ENCODE measurements at places on chromosomes 5 and 9.

DNA sequence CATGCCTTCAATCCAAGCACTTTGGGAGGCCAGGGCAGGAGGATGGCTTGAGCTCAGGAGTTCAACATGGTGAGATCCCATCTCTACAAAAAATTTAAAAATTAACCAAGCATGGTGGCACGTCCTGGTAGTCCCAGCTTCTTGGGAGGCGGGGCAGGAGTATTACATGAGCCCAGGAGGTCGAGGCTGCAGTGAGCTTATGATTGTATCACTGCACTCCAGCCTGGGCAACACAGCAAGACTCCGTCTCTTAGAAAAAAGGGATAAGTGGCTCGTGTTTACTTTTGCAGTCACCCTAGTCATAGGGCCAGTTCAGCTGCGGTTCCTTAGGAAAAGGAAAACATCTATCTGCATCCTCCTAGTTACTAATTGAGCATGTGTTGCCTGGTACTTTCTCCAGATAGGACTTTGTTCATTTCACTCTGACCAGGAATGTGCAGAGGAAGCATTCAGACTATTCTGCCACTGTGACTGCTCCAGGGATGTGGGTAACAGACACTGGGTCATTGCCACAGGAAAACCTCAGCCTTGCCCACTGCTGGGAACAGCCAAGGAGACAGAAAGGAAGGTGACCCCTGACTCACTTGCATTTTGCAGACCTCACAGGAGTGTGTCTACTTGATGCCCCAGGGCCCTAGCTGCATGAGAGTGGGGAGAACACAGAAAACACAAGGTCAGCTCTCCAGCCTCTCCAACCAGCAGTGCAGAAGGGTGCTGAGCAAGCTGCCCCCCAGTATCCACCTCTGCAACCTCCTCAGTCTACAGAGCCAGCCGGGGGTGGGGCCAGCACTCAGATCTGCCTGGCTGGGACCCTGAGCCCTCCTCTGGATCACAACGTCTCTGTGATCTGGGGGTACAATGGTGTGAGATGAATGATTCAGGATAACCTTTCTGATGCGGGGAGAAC lies 33.9 kb upstream of the ALDH1B1 start:
- no peak for DNase-seq

GRCh38 chr9:137411645-137412380 lies 11.1 kb downstream of the EXD3 start:
- DNase-seq: peak; percentile 63

GRCh38 chr5:81552852-81553566 lies 159.1 kb upstream of the ACOT12 start:
- DNase-seq: no peak

GRCh38 chr9:113215132-113215531 lies 5.9 kb downstream of the FKBP15 start:
- DNase-seq: no peak

GRCh38 chr5:180801596-180802324 lies 846 bp downstream of the MGAT1 start:
- no peak for DNase-seq

DNA sequence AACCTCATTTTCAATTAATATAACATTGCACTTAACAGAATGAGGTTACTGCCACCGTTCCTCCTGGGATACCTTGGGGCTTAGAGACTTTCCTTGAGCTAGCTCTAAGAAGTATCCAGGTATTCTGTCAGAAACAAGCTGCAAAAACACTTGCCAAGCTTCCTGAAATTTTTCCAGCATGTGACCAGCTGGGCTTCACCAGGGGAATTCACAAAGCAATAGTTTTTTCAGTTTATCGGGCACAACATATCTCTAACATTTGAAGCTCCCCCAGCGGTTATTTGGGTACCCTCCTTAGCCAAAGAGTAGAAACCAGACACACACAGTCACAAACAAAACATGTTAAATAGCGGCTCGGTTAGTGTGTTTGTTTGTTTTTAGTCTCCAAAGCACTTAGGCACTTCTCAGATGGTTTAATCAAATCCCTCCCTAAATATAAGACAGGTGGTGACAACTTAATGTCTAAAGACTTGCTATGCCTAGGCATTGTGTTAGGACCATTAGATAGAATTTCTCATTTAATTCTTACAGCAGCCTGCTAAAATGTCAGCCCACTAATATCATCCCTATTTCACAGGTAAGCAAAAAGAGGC lies 278.2 kb downstream of the GLIS3 start:
- DNase-seq: no peak

DNA sequence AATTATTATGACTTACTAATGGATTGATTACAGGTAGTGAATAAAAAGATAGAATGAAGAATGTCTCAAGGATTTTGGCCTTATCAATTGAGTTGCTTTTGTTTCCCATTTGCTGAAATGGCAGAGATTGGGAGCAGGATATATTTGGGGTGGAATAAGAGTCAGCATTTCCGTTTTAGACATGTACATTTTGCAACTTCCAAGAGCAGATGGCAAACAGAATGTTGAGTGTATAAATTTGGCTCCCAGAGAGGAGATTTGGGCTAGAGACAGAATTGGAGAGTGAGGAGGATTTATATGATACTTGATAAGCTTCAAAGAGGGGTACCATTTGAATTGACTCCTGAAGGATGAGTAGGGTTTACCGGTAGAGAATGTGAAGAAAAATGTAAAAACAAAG lies 437.9 kb upstream of the PAPPA start:
- no peak for DNase-seq

- DNase-seq: no peak
Measured at GRCh38 chr9:32627394-32627954, 8.0 kb downstream of the TAF1L start.

GRCh38 chr5:34411470-34412346 lies 244.4 kb upstream of the RAI14 start:
- no peak for DNase-seq

GRCh38 chr5:142979636-142980035 lies 209.5 kb downstream of the ARHGAP26 start:
- DNase-seq: no peak

- no peak for DNase-seq
Measured at GRCh38 chr9:137606005-137606621, 627 bp downstream of the ARRDC1 start.

DNA sequence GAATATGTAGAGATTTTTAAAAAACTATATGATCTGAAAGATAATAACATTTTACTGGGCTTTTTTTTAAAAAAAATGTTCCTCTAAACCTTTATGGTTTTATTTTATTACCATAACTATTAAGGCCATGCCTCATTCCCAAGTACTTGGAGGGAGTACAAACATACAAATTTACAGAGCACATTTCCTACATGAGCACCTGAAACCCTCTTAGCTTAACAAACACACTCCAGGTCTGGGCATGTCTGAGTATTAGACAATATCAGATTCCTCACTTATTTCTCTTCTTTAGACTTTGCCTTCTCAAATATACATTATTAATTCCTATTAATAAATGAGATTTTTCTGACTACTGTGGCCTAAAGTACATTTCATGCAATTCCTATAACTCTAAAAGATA lies 319.2 kb downstream of the SLCO4C1 start:
- DNase-seq: no peak

DNA sequence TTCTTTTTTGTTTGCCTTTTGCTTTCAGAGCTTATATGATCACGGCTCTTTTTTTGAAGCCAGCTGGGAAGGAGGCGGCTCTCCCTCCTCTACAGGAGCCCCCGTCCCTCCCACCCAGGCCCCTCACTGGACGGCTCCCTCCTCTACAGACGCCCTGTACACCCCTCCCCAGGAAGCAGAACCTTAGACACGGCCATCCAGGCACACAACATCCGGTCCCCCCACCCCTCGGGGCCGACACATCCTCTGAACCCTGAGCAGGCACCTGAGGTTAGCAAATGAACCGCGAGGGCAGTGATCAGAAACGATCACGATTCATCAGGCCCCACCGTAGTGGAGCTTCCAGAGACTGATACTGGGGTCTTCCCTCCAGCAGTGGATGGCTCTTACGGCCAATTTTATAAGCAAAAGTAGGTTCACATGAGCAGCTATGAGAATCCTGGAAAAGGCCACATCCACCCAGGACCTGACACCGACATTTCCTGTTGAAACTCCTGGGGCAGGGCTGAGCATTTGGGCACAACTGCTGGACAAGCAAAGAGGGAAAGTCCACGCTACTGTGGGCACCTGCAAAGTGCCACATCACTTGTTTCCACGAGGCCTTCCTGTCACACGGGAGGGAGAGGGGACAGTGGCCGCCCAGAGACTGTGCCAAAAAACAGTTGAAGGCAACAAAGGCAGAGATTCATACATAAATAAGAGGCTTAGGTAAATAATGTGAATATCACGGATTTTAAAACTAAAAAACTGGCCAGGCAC lies 78.9 kb downstream of the SEMA4D start:
- DNase-seq: peak; percentile 30

- no peak for DNase-seq
Measured at GRCh38 chr5:138623053-138623452, 47.9 kb upstream of the HSPA9 start.

DNA sequence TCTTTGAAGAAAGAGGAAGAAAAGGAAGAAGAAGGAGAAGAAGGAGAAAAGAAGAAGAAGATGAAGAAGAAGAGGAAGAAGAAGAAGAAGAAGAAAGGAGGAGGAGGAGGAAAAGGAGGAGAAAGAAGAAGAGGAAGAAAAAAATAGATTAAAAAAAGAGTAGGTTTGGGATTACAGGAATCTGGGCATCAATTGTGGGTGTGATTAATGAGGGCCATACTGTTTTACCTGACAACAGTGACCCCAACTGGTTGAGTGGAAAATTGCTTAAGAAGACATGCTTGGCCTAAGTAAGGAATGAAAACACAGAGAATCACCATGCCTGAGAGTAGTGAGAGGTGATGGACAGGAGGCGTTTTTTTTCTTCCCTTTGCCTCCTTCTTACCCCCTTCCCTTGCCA lies 114.6 kb downstream of the FAM170A start:
- peak; percentile 5 for DNase-seq

GRCh38 chr5:151063142-151063989 lies 17.5 kb downstream of the TNIP1 start:
- DNase-seq: no peak

- no peak for DNase-seq
Measured at GRCh38 chr5:91598216-91598615, 215.1 kb upstream of the ARRDC3 start.

- no peak for DNase-seq
Measured at GRCh38 chr5:110956280-110956912, 115.1 kb upstream of the TSLP start.

GRCh38 chr9:83956086-83956435 lies 24.0 kb downstream of the HNRNPK start:
- no peak for DNase-seq

GRCh38 chr9:2655411-2655901 lies 33.9 kb downstream of the VLDLR start:
- peak; percentile 23 for DNase-seq

DNA sequence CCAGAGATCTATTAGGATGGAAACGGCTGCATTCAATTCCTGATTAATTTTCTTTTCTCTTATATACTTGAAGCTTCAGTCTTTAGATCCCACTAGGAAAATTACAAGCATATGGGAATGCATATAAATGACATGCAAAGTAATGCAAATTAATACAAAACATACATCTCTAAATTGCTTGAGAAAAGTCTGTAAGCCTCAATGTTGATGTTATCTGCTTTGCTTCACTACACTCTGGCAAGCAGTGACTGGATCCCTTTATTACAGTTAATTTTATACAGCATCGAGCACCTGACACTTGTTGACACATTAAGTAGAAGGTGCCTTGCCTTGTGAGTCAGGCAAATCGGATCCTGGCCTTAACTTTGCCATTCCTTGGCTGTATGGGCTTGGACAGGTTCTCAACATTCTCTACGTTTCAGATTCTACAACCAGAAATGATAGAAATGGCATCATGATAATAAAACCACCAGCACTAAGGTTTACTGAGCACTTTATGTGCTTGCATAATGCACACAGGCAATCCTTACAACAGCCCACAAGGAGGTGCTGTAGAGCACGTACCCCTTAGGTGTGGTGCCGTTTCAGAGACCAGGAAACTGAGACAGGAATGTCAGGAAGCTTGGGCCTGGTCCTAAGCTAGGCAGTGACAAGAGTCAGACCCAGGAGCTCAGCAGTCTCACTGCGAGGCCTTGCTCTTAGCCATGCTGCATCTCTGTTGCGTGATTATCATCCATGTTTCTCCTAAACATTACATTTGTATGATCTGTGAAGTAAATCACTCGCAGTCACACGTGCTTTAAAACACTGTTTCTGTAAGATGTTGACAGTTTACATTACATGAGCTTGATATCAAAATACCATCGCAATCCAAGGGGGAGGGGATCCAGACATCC lies 2.7 kb downstream of the GCNT4 start:
- DNase-seq: peak; percentile 66

DNA sequence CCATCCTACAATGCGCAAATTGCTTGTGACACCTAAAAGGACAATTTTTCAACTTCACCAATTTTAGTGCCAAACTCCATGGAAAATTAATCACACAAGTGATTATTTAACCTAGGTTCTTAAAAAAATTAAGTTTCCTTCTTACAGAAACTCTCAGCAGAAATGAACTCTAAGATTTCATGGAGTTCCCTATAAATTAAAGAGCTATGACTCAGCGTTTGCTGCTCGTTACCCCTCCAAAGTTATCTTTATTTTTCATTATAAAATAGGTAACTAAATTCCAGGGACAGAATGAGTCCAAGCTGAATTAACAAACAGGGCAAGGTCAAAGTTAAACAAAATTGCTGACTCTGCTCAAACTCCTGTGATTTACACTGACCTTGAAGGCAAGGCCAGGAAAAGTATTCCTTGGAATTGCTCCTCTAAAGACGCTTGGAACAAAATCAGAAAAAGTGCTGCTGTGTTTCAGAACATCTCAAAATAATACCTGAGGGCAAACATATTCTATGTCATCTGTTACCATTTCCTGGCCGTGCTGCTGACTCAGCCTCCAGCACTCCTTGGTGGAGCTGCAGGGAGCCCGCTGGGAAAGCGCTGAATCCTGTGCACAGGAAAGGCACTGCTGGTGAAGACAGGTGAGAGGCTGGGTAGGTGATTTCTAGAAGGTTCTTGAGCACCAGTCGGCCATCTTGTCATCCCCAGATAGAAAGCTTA lies 2.5 kb upstream of the CMBL start:
- no peak for DNase-seq

GRCh38 chr5:175478384-175479124 lies at the start of gene SFXN1:
TSS of gene SFXN1 (plus strand) at chr5:175478560. CDS start at chr5:175492104, 13,544 bp downstream.
- peak; percentile 78 for DNase-seq

GRCh38 chr9:89079391-89079790 lies 88.1 kb downstream of the S1PR3 start:
- no peak for DNase-seq

- no peak for DNase-seq
Measured at GRCh38 chr9:118784033-118784432, 585.2 kb downstream of the BRINP1 start.

- no peak for DNase-seq
Measured at GRCh38 chr5:164202338-164202737, 696.9 kb downstream of the MAT2B start.
